Hypothalamus (tissue), 51 donors: ENCODE measurements at places on chromosomes 7 and 10.

- no peak for DNase-seq
Observed at GRCh38 chr10:72612203-72612826, 13.6 kb downstream of the MICU1 start.

- DNase-seq = no peak
Observed at GRCh38 chr7:27901028-27901760, 161.2 kb downstream of the TAX1BP1 start.

- no peak for DNase-seq
Observed at GRCh38 chr7:79820387-79820786, 314.2 kb upstream of the GNAI1 start.

GRCh38 chr10:103784723-103785418 lies 70.5 kb downstream of the SH3PXD2A start:
- DNase-seq = no peak
